ENCODE measurements at places on chromosomes 11 and 22. TPM values are rescaled to one million over a fixed set of nuclear protein-coding genes. Genes with fewer than 3 reads are reported as not detected.

Gene MRGPRX3
- not detected for total RNA-seq

Gene HBG1
- not detected for total RNA-seq

Gene FADS3
- total RNA-seq = 17.8 TPM

- no peak overlapping the region for H3K4me3 ChIP-seq
- no peaks in the 10 kb centered on the region for H3K27me3 ChIP-seq
- no peak for DNase-seq
- H3K4me1 ChIP-seq = no peaks in the 10 kb centered on the region
- H3K27ac ChIP-seq = no peak overlapping the region
Observed at GRCh38 chr11:107293677-107294344, 163.8 kb downstream of the CWF19L2 start.

GRCh38 chr22:29478326-29479276, 1.4 kb upstream of the NEFH start:
- DNase-seq = peak; percentile 43
- no peak overlapping the region for H3K4me3 ChIP-seq
- no peaks in the 10 kb centered on the region for H3K36me3 ChIP-seq
- H3K27me3 ChIP-seq = peaks cover 12% of the 10 kb centered on the region

- no peaks in the 10 kb centered on the region for H3K27me3 ChIP-seq
- no peak for DNase-seq
- H3K27ac ChIP-seq = no peak overlapping the region
- peak overlapping the region; percentile 33 for H3K4me3 ChIP-seq
- peaks cover 5% of the 10 kb centered on the region for H3K36me3 ChIP-seq
- peaks cover 35% of the 10 kb centered on the region for H3K4me1 ChIP-seq
Observed at GRCh38 chr22:21650823-21651520, 8.9 kb downstream of the SDF2L1 start.

- no peaks in the 10 kb centered on the region for H3K27me3 ChIP-seq
- no peak overlapping the region for H3K4me3 ChIP-seq
- no peak for DNase-seq
- no peaks in the 10 kb centered on the region for H3K4me1 ChIP-seq
Observed at GRCh38 chr22:23878219-23878618, 16.0 kb upstream of the MIF start.

DNA sequence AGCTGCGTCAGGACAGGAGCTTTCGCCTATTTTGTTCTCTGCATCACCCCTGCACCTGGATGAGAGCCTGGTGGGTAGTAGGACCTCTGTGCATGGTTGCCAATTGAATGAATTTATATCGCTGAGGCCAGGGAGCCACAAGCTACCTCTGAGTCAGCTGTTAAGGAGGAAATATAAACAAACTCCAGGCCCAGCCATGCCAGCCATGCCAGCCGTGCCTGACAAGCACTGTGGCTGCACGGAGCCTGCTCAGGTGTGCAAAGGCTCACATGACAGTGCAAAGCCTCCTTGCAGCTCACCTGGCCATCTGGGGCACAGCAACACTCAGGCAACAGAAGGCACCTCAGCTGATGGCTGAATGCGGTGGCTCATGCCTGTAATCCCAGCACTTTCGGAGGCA, 33.7 kb upstream of the LINC01488 start:
- peaks cover 30% of the 10 kb centered on the region for H3K4me1 ChIP-seq
- H3K4me3 ChIP-seq = no peak overlapping the region

- H3K27ac ChIP-seq = no peak overlapping the region
- no peak overlapping the region for H3K4me3 ChIP-seq
- H3K27me3 ChIP-seq = no peaks in the 10 kb centered on the region
- DNase-seq = no peak
- no peaks in the 10 kb centered on the region for H3K36me3 ChIP-seq
Observed at GRCh38 chr11:28962502-28962901, 854.3 kb downstream of the METTL15 start.

Measured in natural killer cell (primary cell).